ENCODE measurements at places on chromosomes 7 and 10.

GRCh38 chr10:87991946-87992345, 128.5 kb downstream of the PTEN start:
- DNase-seq, result no peak

DNA sequence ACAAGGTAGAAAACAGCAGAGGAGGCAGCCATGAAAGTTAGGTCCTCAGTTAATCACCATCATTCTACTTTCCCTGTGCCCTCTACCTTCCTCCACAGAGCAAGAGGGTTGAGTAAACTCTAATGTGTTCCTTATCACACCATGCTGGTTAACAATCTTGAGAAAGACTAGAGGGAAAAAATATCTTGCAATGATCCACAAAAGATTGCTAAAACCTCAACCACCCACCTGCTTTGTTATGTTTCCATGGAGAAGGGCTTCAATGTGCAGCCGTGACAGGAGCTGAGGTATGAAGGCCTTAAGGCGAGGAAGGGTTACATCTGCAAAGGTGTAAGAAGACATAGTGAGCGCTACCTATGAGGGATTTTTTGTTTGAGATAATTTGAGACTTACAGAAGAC, 103.9 kb downstream of the IDE start:
- DNase-seq, result no peak

DNA sequence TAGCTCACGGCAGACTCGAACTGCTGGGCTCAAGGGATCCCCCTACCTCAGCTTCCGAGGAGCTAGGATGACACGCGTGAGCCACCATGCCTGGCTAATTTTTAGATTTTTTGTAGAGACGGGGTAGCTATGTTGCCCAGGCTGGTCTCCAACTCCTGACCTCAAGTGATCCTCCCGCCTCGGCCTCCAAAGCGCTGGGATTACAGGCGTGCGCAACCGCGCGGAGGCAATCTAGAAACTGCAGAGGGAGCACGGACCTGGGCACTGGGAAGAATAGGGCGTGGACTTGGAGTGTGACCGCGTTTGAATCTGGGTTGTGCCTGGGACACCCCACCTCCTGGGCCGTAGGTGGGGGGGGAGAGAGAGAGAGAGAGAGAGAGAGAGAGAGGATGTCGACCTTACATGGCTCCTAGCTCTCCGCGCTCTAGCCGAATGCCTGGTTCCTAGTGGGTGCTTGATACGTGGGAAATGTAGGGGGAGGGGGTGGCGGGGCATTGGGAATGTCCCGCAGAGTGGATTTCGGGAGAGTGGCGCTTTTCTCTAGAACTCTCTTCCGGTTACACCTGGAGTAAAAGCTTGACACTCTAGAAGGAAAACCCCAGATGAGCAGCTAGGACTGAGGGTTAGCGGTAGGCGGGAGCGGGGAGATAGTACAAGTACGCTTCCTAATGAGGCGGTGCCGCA, 1.2 kb upstream of the MAP3K8 start:
- DNase-seq, result no peak

DNA sequence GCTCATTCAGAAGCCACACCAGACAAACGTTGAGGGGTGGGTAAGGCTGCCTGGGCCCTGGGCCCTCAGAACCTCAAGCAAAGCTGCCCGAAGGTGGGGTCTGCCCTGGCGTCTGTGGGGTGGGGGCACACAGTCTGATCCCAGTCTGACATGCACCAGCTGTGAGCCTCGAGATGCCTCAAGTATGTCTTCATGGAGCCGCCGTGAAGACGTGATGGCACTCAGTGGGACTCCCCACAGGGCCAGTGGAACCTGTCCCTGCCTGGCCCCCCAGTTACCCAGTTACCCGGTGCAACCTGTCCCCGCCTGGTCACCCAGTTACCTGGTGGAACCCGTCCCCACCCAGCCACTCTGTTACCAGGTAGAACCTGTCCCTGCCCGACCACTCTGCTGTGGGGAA, 351.2 kb downstream of the PTPRN2 start:
- DNase-seq, result no peak

DNA sequence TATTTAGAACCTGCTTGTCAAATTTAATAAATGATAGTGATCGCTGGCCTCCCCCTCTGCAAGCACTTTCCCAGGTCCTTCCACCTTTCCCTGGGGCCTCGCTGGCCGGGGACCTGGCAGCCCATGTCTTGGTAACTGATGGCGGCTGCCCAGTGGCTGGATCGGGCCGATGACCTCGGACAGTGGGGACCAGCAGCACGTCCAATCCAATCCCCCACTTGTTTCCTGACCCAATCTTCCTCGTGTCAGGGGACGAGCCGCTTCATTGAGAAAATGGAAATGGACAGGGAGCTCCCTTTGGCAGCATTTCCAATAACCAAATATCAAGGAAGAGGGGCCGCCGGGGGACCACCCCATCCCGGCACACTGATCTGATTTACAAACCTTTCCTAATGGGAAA, 17.2 kb downstream of the EBF3 start:
- no peak for DNase-seq

DNA sequence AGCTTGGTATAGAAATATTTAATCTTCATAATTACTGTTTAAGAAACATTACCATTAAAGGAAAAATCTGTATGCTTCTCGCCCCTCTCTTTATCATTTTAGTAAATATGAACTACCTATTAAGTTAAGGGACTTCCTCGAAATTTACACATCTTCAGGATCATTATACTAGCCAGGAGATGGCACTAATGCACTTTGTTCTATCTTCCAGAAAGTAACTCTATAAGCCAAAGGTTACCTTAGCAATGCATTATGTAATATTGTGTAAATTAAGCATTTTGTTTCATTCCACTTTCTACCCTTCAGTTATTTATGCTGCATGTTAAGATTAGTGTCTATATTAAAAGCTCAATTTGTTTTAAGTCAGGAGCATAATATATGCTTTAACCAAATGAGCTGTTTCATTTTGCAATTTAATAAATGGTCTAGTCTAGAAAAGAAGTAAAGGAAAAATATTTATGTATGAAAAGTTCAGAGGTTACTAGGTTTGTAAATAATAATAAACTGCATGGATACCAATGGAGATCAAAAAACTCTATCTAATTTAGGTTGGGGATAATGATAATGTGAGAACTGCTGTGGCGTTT, 128.5 kb downstream of the ANKRD7 start:
- DNase-seq, result no peak

GRCh38 chr7:139423091-139423490, 60.4 kb downstream of the KLRG2 start:
- no peak for DNase-seq

- no peak for DNase-seq
These were observed 29.4 kb upstream of the MBL2 start for GRCh38 chr10:52801947-52802346.

DNA sequence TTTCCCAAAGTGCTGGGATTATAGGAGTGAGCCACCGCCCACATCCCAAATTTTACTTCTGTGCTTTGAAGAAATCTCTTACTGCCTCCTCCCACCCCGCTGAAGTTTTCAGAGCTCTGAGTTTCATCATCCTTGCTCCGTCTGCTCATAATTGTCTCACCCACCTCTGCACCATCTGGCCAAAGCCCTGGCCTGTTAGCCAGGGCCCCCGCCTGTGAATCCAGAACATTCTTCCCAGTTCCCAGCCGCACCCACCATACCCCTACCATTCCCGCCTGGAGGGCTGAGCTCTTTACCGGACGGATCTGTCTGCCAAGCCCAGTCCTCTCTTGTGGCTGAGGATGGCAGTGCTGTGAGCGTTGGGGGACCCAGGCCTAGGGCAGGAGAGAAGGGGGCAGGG, 14.5 kb downstream of the SSC4D start:
- no peak for DNase-seq

DNA sequence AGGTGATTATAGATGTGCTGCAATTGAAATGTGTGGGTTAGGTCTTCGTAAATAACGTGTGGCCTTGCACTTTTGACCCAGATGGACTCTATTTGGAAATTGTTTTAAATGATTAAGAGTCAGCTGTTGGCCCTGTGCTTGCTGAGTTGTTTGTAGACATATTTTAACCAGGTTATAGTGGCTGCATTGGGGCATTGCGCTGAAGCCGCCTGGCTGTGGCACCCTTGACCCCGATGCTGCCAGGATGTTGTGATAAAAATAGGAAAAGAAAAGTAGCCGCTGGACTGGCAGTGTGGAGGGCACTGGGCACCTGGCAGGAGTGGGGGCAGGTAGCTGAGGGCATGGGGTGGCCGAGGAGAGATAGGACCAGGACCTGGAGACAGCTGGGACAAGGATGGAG, 13.4 kb downstream of the LRRC27 start:
- no peak for DNase-seq

DNA sequence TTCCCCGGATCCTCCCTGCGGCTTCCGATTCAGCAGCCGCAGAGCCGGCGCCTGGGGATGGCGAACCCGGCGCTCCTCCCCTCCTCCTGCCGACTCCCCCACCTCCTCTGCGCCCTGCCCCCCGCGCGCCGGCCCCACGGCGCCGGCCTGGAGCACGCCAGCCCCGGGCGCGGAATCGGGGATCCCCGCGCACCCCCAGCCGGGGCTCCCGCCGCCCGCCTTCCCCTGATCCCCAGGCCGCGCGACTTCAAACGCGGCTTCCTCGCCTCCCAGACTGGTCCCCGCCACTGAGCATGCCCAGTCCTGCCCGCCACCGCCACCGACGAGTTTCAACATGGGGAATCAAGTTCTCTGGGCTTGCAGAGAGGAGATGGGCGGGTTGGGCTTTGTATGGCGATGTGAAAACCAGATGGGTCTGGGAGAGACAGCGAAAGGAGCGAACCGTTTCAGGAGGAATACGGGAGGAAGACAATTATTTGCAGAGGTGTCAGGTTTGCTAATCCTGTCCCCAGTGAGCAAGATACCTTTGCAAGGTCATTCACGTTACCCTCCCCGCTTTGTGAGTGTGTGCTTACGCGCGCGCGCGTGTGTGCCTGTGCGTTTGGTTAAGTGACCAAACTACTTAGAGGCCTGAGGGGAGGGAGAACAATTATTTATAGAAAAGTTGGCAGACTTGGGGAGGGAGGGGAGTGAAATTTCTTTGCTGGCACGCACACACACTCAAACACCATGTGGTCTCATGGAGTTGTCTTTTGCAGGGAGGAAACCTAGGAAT, at the start of gene PANK1:
PANK1 (minus strand) TSS at position 276 of the 775 bp plus-strand sequence. CDS start 351 bp downstream, outside the sequence.
- peak; percentile 68 for DNase-seq

DNA sequence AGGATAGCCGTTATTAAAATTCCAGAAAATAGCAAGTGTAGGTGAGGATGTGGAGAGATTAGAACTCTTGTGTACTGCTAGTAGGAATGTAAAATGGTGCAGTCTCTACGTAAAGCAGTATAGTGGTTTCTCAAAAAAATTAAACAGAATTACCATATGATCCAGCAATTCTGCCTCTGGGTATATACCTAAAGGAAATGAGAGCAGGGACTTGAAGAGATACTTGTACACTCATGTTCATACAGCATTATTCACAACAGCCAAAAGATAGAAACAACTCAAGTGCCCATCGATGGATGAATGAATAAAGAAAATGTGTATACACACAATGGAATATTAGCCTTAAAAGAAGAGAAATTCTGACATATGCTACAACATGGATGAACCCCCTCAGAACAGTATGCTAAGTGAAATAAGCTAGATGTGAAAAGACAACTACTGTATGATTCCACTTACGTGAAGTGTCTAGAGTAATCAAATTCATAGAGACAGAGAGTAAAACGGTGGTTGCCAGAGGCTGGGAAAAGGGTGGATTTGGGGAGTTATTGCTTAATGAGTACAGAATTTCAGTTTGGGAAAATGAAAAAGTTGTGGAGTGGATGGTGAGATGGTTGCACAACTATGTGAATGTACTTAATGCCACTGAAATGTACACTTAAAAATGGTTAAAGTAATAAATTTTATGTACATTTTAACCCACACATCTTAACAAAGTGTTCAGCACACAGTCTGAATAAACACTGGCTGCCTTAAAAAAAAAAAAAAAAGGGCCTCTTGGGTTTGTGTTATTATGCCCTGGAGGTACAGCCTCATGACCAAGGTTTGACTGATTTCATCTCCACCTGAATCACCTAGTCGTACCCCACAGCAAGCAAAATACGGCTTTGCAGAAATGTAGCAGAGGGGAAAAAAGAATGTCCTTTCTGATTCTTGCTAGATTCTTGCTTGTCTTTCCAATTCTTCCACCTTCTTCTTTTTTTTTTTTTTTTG, 26.2 kb downstream of the BUB3 start:
- DNase-seq, result no peak

DNA sequence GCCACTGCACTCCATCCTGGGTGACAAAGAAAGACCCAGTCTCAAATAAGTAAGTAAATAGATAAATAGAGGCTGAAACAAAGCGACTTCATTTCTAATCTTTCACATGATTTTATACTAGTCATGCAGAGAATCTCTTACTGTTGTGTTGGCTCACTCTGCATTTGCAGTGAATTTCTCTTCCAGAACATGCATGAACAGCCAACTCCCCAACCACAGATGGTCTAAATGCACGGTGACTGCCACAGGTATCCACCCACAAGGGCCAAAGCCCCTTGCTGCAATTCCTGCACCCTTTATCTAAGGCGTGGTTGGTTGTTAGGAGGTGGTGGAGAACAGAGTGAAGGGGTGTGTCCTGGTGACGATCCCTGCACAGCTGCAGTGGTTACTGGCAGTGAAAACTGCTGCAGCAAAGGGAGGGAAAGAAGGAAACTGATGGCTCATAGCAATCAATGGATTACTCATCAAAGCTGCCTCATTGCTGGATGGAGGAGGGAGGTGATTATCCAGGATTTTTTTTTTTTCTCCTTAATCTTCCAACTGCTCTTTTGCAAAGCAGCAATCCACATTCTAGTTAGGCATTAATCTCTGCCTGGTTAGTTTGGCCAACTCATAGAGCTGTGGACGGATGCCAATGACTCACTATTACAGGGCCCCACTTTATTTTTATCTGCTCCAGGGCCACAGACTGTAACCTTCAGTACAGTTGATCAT, 50.6 kb downstream of the PRTFDC1 start:
- DNase-seq, result no peak

DNA sequence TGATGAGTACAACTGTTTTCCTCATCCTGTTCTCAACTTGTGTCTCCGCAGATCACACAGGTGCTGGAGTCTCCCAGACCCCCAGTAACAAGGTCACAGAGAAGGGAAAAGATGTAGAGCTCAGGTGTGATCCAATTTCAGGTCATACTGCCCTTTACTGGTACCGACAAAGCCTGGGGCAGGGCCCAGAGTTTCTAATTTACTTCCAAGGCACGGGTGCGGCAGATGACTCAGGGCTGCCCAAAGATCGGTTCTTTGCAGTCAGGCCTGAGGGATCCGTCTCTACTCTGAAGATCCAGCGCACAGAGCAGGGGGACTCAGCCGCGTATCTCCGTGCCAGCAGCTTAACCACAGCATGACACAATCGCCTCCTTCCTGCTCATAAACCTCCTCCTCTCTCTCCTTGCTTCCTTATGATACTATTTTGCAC, 126.7 kb upstream of the PRSS58 start:
- peak; percentile 22 for DNase-seq

DNA sequence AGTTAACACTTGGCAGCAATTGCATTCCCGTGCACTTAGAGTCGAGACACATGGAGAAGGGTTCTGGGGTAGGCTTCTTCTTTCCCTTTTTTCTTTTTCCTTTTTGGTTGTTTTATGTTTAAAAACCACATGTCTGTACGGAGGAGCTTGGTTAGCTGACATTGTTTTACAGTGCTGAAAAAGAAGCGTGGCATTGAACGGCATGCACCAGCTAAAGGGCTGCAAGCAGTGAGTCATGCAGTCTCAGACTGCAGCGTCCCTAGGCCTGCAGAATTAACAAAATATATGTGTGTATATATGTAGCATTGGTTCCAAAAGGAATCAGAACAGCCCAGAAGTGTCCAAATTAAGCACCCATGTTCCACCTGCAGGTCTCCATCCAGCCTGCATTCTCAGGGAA, 211.0 kb downstream of the TCF7L2 start:
- no peak for DNase-seq
